ENCODE measurements at places on chromosomes 12 and 14.

- no peak for DNase-seq
Measured at GRCh38 chr12:68334132-68334531, 2.0 kb upstream of the MDM1 start.

- no peak for DNase-seq
Measured at GRCh38 chr12:125892276-125892675, 827.0 kb downstream of the AACS start.

GRCh38 chr14:92892589-92892988 is 30.4 kb upstream of the CHGA start:
- DNase-seq = no peak

DNA sequence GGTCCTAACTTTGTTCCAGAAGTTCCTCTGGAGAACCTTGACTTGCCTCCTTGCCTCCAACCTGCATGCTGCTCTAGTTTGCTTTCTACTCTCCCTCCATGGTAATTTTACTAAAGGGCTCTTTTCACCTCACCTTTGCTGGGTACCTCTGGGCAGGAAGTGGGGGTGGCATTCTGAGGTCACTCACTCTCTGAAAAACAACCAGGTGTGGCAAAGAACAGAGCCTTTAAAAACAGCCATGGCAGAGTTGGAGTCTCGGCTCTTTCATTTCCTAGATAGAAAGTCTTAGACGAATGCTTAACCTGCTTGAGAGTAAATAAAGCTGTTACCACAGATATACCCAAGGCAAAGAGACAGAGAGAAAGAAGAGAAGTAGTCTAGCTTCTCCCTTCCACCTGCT is 827.9 kb downstream of the BCL11B start:
- DNase-seq = no peak

DNA sequence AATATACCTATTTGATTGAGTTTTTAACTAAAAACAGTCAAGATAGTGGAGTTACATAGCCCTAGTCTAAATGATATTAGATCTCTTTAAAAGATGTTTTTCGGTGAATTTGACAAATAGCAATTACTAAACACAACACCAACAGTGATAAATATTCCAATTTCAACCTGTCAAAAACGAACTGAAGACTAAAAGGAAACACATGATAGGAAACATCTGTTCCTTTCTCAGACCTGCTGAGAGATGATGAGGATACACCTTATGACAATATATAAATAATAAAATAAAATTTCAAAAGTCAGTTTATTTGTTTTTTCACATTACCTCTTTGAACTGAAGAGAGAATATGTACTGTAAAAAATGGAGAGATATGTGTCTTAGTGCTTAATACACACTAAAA is 232.7 kb downstream of the RASSF9 start:
- DNase-seq = no peak

- no peak for DNase-seq
Measured at GRCh38 chr14:22993517-22993916, 11.2 kb upstream of the AJUBA start.

- no peak for DNase-seq
Measured at GRCh38 chr14:54483846-54484245, 4.9 kb downstream of the GMFB start.

- DNase-seq = peak; percentile 16
Measured at GRCh38 chr12:47111392-47111778, 31.6 kb upstream of the AMIGO2 start.

GRCh38 chr14:70897464-70897863 is 9.8 kb upstream of the PCNX1 start:
- DNase-seq = no peak

DNA sequence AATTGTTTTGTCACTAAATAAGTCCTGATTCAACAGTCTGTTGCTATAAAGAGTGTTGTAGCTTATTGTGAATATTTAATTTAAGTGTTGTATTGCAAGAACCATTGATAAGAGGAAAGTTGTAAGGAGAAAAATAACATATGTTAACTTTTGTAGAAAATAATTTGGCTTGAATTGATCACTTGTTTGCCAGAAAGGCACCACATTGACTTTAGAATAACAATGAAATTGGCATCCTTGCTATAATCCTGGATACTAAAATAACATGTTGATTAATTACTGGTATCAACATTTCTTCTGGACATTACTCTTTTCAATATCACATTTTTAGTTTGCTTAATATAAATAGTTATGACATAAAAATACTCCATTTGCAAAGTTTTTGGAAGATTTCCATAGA is 159.0 kb downstream of the MGAT4C start:
- no peak for DNase-seq

GRCh38 chr14:51880835-51881580 is 20.6 kb downstream of the GNG2 start:
- no peak for DNase-seq

- no peak for DNase-seq
Measured at GRCh38 chr12:108633081-108633533, 587 bp downstream of the SELPLG start.

- no peak for DNase-seq
Measured at GRCh38 chr14:101927859-101928258, 36.5 kb upstream of the DYNC1H1 start.

DNA sequence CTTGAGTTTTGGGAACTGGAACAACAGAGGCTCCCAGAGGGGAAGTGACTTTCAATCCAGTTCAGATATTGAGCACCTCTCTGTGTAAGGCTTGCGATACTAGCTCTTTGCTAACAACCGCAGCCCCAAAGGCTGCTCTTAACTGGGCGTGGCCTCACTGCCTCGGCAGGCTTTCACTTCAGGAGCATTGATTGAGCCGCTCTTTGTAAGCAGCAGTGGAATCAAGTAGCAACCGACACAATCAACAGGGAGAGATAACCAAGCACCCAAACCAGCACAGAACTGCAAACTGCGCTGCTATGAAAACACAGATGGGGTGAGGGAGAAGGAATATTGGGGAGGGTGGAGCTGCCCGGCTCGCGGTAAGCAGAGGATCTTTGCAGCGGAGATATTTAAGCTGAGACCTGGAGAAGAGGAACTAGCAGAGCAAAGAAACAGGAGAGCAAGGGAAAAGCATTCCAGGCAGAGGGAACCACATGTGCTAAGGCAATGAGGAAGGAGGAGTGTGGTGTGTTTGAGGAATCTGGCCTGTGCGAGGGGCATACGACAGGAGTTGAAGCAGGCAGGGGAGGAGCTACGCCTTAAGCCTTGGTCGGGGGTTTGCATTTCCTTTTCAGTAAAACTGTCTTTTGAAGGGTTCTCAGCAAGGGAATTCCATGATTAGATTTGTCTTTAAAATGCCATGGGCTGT is 17.3 kb upstream of the YY1 start:
- peak; percentile 64 for DNase-seq

Data from activated T-cell treated with anti-CD3 and anti-CD28 coated beads for 24 hours (primary cell).